ENCODE measurements at places on chromosomes 4 and X.

DNA sequence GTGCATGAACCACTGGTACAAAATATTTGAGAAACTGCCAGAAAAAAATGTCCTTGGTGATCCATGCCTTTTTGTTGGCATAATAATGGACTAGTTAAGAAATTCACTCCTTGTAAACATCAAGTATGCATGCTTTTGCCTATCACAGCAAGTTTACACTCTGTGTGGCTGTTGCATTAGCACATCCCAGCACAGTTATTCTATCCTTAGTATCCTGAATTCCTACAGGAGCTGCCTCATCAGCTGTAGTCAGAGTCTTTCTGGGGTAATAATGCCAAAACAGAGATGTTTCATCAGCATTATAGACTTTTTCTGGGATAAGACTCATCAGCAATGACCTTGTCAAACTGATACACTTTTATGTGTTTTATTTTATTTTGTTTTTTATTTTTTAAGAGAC, 82.8 kb downstream of the CHIC2 start:
- no peak for DNase-seq

- DNase-seq: peak; percentile 8
These were observed 95.8 kb upstream of the EGFL6 start for GRCh38 chrX:13473442-13474163.

DNA sequence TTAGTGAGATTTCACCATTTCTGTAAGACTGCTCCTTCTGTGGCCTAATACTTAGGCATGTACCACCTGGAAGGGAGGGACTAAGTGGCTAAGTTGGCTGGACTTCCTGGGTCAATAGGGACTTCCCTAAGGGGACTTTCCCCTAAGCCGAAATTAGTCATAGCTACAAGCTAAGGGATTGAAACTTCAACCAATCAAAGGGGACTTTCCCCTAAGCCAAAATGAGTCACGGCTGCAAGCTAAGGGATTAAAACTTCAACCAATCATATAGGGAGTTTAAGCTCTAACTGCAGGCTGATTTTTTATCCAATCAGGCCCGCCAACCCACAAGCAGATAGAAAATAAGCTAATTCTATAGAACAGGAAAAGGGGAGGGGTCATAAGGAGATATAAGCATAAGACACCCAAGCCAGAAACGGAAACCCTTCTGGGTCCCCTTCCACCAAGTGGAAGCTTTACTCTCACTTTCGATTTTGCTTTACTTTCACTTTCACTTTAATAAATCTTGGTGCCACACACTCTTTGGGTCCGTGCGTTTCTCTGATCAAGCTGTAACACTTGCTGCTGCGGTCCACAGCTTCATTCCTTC, 382.8 kb downstream of the KLHL4 start:
- peak; percentile 65 for DNase-seq

- DNase-seq: no peak
These were observed 963.3 kb upstream of the GRIA3 start for GRCh38 chrX:122220644-122221373.

DNA sequence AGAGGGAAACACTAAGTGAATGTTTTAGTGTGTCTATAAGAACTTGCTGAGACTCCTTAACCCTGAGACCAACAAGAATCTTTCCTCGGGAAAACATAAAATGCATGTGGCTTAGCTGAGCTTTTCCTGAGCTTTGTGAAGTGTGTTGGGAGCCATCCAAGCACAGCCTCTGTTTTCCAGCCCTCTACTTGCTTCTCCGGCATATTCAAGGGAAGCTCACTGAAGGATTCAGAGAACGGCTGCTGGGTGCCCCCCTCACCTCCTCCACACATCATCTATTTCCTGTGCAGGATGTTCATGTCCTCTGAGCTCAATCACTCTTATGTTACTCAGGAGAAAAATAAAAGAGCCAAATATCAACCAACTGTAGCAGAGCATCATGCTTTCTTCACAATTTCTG, 492.1 kb downstream of the IL15 start:
- no peak for DNase-seq

DNA sequence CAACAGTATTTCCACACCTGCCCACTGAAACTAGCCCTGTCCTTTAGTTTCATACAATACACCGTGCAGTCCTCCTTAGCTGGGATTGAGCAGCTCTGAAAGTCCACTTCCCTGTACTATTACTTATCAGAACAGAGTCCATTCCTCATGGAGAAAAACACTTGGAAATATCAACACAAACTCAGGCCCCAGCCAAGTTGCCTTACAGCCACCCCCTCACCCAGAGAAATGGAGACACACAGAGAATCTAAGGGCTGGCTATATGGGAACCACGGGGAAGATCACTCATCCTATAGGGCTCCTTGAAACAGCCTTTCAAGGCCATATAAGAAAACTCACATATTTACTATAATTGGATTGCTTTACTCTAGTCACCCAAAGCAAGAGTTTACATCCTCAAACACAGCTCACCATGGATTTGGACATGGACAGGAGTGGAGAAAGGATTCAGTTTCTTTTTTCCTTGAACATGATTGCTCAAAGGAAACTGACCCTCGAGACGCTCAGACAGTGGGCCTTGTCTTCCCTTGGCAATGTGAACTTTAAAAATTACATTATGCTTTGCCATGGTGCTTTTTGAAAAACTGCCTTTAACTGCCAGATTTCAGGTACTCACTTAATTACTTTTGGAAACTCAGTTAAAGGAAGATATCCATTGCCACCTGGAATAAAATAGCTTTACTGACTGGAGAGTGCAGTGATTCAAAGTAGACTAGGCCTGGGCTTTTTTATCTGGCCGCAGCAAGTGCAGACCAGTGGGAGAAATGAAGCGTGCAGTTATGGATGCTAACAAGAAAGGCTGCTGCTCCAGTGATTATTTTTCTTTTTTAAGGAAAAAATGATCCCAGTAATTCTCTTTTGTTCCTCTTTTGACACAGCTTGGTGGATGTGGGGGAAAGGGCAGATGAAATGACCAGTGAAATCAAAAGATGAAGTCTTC, 1.6 kb downstream of the SCARB2 start:
- DNase-seq: no peak

DNA sequence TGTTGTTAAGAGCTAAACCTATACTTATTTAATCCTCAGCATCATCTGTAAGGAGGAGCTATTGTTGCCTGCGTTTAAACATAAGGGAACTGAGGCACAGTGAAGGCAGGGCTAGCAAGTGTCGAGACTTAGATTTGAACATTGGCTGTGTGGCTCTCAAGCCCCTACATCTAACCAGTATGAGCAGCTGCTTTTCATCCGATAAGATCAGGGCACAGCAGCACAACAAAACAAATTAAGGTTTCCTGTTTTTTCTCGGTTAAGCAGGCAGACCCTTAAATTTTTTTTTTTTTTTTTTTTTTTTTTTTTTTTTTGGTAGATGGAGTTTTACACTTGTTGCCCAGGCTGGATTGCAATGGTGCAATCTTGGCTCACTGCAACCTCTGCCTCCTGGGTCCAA, 35.6 kb downstream of the RAB40A start:
- no peak for DNase-seq

- peak; percentile 13 for DNase-seq
These were observed 205.1 kb upstream of the EMCN start for GRCh38 chr4:100722866-100723459.

DNA sequence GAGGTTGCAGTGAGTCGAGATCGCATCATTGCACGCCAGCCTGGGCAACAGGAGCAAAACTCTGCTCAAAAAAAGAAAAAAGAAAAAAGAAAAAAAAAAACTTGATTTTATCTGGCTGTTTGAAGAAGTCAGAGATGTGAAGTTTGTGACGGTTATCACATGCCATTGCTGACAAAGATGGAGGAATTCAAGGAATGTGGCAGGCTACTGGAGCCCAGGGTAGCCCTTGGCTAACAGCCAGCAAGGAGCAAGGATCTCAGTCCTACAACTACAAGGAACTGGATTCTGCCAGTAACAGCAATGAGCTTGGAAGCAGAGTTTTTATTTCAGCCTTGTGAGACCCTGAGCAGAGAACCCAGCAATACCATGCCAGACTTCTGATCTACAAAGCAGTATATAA, 24.3 kb upstream of the TET2 start:
- no peak for DNase-seq

GRCh38 chr4:182492423-182492822, 249.2 kb downstream of the TENM3 start:
- DNase-seq: no peak

DNA sequence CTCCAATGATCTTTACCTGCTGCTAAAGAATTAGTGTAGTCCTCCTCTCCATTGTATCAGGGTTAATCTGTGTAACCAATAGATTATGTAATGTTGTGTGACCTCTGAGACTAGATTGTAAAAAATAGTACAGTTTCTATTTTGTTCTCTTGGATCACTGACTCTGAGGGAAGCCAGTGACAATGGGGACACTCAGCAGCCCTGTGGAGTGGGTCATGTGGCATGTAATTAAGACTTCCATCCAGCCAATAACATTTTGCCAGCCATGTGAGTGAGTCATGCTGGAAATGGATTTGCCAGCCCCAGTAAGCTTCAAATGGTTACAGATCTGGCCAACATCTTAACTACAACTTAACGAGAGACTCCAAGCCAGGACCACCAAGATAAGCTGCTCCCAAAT, 332.3 kb downstream of the PTTG2 start:
- DNase-seq: no peak

GRCh38 chr4:109185548-109185947, 116.9 kb downstream of the COL25A1 start:
- no peak for DNase-seq

GRCh38 chrX:102711872-102712215, 404 bp upstream of the GPRASP2 start:
- no peak for DNase-seq

DNA sequence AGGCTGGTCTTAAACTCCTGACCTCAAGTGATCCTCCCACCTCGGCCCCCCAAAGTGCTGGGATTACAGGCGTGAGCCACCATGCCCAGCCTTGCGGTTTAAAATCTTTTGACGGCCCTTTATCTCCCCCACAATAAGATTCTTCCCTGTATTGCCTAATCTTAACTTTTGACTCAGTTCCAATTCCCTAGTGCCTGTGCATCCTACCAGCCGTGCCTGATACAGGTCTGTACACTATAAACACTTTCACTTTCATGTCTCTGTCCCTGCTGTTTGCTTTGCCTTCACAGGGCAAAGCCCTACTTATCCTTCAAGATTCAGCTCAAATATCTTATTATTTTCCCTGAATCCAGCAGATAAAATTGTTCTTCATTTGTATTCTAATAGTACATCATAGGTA, 74.6 kb downstream of the WDR44 start:
- DNase-seq: peak; percentile 17

DNA sequence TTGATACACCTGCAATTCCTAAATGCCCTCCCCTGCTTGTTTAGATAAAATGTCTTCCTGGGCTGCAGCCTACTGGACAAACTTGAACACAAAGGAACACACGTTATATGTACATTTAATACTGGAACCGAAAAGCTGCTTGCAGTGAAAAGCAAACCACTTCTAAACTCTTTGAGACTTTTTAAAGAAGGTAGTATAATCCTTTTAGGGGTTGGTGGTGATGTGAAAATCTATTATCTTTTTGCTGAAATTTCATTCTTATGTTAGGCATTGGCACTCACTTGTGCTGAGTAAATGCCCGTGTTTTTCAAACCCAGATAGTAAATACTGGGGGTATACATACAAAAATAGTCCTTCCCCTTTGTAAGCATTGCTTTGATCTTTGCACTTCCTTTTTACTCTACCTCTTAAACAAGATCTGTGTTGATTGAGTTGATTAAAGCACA, 2.2 kb downstream of the NFKB1 start:
- DNase-seq: no peak

DNA sequence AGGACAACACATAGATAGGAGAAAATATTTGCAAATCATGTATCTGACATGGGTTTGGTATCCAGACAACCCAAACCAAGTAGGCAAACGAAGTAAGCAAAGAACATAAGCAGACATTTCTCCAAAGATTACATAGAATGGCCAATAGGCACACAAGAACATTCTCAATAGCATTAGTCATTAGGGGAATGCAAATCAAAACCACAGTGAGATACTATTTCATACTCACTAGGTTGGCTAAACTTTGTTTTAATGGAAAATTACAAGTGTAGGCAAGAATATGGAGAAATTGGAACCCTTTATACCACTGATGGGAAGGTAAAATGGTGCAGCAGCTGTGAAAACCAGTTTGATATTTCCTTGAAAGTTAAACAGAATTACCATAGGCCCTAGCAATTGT, 74.7 kb downstream of the CHRNA9 start:
- DNase-seq: no peak

DNA sequence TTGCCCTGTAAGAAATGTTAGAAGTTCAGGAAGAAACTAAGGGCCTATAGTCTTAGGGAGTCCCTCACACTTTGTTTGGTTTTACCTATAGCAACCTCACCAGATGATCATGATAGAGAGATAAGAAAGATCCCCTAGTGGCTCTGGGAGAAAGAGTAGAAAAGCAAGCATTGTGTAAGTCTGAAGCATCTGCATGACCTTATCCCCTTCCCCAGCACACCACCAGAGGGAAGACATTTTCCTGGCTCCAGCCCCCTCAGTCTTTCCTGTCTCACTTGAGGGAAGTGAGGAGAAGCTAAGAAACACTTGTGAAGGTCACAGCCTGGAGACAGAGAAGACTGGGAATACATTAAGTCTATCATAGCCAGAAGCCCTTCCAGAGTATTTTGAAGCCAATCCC, 154.0 kb downstream of the EVC2 start:
- no peak for DNase-seq

- no peak for DNase-seq
These were observed 35.3 kb downstream of the AREG start for GRCh38 chr4:74480267-74480666.

- DNase-seq: no peak
These were observed 365.0 kb downstream of the PPP3CA start for GRCh38 chr4:100982345-100982744.
